ENCODE measurements at places on chromosomes 16 and 17. TPM values are rescaled to one million over a fixed set of nuclear protein-coding genes. Genes with fewer than 3 reads are reported as not detected.

The MEIOB gene
- total RNA-seq: not detected

DNA sequence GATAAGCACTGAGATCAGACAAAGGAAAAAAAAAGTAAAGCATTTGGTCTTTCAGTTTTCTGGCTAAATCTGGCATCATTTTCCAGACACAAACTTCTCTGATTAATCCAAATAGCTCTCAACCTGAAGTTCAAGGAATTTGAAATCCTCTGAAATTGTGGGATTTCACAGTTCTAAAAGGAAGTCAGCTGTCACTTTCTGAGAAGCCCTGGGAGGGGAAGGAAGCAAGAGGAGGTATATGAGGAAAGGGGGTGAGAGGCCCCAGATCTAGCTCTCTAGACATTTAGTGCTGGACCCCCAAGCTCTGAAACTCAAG, 17.5 kb upstream of the HOXB9 start:
- H3K4me1 ChIP-seq: peaks cover 30% of the 10 kb centered on the region
- H3K4me3 ChIP-seq: no peak overlapping the region
- H3K27me3 ChIP-seq: peaks cover 100% of the 10 kb centered on the region
- no peaks in the 10 kb centered on the region for H3K36me3 ChIP-seq
- no peak for ATAC-seq

DNA sequence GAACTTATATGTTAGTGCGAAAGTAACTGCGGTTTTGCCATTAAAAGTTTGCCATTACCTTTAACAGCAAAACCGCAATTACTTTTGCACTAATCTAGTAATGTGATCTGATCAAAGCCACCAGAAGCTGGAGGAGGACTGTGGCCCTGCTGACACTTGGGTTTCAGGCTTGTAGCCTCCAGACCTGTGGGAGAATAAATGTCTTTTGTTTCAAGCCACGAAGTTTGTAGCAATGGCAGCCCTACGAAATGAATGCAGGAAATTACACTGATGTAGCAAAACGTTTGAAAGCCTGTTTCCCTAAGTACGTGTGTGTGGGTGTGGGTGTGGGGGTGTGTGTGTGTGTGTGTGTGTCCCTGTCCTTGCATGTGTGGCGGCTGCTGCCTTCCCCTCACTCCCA, 66.6 kb downstream of the WSB1 start:
- H3K4me3 ChIP-seq: no peak overlapping the region
- no peaks in the 10 kb centered on the region for H3K36me3 ChIP-seq
- ATAC-seq: no peak
- no peaks in the 10 kb centered on the region for H3K4me1 ChIP-seq

GRCh38 chr17:8022360-8023003, 16.4 kb upstream of the ALOX15B start:
- peaks cover 6% of the 10 kb centered on the region for H3K27me3 ChIP-seq
- no peaks in the 10 kb centered on the region for H3K4me1 ChIP-seq
- H3K4me3 ChIP-seq: no peak overlapping the region
- H3K27ac ChIP-seq: no peak overlapping the region
- no peaks in the 10 kb centered on the region for H3K36me3 ChIP-seq

DNA sequence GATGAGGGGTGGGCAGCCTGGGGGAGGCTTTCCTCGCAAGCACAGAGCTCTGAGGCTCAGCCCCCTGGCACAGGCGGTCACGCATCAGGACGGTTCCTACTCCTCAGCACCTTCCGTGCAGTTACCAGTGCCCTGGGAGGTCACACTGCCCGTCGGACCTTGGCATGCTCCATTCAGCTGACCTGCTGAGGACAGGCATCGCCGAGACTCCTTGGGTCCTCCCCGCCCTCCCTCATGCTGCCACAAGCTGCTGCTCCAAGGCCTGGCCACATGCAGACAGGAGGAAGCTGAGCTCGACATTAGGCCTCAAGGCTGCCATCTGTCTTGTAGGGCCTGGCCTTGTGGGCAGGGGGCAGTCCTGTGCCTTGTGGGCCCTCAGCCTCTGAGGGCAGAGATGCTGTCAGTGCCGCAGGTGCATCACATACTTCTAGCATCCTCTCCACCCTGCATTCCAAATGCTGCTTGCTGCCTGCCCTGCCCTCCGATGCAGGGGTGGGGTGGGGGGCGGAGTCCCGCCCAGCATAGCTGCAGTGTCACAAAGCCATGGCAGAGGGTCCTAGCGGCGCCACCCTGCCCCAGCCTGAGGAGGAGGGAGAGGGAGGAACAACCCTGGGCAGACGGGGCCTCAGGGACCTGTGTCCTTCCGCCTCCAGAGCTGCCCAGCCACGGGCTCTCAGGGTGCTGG, 9.3 kb downstream of the C16orf90 start:
- H3K36me3 ChIP-seq: no peaks in the 10 kb centered on the region
- H3K4me1 ChIP-seq: peaks cover 2% of the 10 kb centered on the region
- no peaks in the 10 kb centered on the region for H3K27me3 ChIP-seq
- no peak overlapping the region for H3K27ac ChIP-seq

GRCh38 chr16:72210555-72210954, 38.6 kb upstream of the PMFBP1 start:
- no peak for ATAC-seq
- no peaks in the 10 kb centered on the region for H3K4me1 ChIP-seq
- no peak overlapping the region for H3K4me3 ChIP-seq
- no peaks in the 10 kb centered on the region for H3K27me3 ChIP-seq
- H3K36me3 ChIP-seq: no peaks in the 10 kb centered on the region

DNA sequence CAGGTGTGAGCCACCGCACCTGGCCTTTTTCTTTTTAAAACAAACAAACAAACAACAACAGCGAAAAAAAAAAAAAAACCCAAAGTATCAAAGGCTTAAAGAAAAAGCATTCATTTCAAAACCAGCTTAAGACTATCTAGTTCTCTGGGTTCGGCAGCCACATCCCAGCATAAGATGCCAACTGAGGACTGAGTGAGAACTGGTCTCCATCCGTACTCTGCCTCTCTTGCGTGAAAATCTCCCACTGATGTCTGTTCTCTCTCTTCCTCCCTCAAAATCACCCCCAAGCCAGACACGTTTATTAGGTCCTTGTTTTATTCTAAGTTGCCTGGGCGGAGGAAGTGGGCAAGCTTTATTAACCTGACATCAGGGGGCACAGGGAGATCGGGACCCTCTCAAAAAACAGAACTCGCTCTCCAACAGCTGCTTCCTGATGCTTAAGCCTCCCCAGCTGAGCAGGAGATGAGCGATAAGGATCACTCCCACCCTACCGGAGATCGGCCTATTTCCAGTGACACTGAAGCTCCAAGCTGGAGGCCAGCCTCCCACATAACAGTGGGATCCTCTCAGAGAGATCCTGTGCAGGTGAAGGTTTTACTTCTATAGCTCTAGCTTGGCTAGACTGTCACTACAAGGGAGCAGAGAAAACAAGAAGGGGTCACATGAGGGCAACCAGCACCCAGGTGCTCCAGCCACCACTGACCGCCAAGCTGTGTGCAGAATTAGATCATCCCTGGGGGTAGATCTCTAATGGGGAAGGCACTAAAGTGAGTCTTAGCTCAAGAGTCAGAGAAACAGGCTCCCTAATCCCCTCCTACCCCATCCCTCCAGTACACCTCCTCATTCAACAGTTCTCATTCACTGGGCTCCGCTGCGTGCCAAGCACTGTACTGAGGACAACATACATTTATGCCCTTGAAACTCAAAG, 13.6 kb downstream of the CDC42EP4 start:
- ATAC-seq: no peak
- H3K27ac ChIP-seq: peak overlapping the region; percentile 34
- peaks cover 88% of the 10 kb centered on the region for H3K4me1 ChIP-seq

DNA sequence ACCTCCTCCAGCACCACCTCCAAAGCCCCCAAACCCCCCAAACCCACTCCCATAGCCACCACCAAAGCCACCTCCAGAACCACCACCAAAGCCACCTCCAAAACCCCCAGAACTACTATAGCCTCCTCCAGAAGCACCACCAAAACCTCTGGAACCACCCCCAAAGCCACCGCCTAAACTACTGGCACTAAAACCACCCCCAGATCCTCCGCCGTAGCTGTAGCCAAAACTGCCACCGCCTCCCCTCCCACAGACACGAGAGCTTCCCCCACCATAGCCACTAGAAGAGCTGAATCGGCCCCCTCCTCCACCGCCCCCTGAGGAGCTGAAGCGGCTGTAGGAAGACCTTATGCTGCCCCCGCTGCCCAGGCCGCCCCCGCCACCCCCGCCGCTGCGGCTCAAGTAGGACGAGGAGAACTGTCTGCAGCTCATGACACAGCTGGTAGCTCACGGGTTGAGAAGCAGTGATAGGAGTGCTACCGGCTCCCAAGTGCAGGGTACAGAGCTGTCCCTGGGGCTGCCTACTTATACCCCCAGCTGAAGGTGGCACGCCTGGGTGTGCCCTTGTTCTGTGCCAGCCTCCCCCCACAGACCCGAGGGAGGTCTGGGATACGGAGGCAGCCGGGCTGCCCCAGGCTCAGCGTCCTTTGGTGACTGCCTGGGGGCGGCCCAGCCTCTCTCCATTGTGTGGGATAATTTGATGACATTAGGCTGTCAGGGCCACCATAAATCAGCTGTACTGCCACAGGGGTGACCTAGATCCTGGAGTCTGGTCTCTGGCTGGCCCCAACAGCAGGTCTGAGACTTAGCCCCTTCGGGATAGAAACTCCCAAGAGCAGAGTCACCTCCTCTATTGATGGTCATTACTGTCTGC, at the start of gene KRT9:
TSS of gene KRT9 (minus strand) at position 499 of the 874 bp plus-strand sequence. CDS start at position 432, 67 bp downstream.
- no peak within 1 kb of the TSS for H3K27ac ChIP-seq
- H3K4me1 ChIP-seq: no peaks in the 10 kb centered on the region
- no peak for ATAC-seq
- H3K36me3 ChIP-seq: no peaks in the 10 kb centered on the region
- peaks cover 67% of the 10 kb centered on the region for H3K27me3 ChIP-seq
- H3K4me3 ChIP-seq: no peak within 1 kb of the TSS

- no peaks in the 10 kb centered on the region for H3K36me3 ChIP-seq
- no peak overlapping the region for H3K4me3 ChIP-seq
- peaks cover 72% of the 10 kb centered on the region for H3K4me1 ChIP-seq
- no peaks in the 10 kb centered on the region for H3K27me3 ChIP-seq
- H3K27ac ChIP-seq: peak overlapping the region; percentile 73
These were observed 4.5 kb upstream of the MMP28 start for GRCh38 chr17:35799942-35800341.

DNA sequence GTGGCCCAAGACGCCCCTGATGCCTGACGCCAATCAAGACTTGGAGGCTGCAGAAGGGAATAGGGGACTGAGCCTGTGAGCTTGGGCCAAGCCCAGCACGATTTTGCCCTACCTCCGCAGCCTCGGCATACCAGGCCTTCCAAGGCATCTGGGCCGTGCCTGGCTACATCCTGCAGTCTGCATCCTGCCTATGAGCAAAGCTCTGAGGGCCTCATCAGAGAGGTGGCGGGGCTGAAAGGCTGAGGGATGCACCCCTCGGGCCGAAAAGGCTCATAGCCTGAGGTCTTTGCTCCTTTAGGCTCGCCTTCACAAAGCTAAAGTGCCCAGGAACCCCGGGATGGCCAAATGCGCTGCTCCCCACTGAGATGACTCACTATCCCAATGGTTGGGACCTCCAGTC, 2.5 kb downstream of the SEZ6 start:
- peaks cover 63% of the 10 kb centered on the region for H3K27me3 ChIP-seq
- no peak overlapping the region for H3K4me3 ChIP-seq
- no peaks in the 10 kb centered on the region for H3K4me1 ChIP-seq
- H3K36me3 ChIP-seq: no peaks in the 10 kb centered on the region

GRCh38 chr17:7841915-7842379, 7.9 kb downstream of the KDM6B start:
- peak; percentile 67 for ATAC-seq
- H3K27ac ChIP-seq: peak overlapping the region; percentile 78

GRCh38 chr16:73364413-73364812, 316.5 kb upstream of the ZFHX3 start:
- H3K36me3 ChIP-seq: no peaks in the 10 kb centered on the region
- H3K27ac ChIP-seq: no peak overlapping the region
- no peak overlapping the region for H3K4me3 ChIP-seq
- no peak for ATAC-seq

DNA sequence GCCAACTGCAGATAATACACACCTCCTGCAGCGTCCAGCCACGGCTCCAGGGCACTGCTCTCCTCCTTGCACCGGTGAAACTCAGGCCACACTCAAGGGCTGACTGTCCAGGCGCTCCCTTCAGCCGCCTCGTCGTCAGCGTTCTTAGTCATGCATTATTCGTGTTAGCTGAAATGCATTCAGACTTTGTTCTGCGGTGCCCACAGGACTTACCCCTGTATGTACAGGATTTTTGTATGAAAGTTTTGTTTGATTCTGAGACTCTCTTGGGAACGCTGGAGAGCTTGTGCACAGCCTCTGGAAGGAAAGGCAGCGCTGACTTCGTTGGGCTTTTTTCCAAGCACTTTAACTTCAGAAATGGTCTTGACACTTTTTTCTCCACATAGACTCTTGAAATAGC, 22.1 kb downstream of the CIBAR2 start:
- H3K36me3 ChIP-seq: no peaks in the 10 kb centered on the region
- no peak overlapping the region for H3K4me3 ChIP-seq
- H3K27ac ChIP-seq: no peak overlapping the region

DNA sequence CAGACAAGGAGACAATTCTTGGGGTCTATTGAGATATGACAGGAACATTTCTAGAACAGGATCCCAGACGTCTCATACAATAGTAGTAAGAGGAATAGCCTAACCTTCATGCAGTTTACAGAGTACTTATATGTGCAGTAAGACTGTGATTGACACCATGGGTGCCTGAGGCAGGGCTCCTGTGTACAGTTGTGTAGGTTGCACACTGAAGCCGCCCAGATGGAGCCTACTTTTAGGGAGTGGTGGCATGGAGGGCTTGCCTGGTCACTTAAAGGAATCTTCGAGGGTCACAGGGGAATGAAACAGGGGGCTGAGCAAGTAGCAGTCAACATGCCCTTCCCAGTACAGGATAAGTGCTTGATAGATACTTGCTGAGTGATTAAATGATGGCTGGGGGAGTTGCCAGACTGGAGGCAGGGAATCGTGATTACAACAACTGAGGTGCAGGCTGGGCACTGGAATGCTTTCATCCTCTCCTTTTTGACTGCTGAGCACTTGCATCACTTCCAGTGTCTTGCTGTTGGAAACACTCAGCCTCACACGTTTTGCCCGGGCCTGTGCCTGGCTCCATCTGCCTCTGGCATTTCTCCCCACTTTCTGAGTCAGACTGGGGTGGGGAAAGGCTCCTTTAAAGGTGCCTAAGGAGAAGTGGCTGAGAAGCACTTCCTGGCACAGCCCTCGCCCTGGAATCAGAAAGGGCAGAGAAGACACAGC, 71.0 kb downstream of the COPRS start:
- no peak overlapping the region for H3K4me3 ChIP-seq
- peak; percentile 98 for ATAC-seq
- H3K27me3 ChIP-seq: no peaks in the 10 kb centered on the region
- H3K4me1 ChIP-seq: no peaks in the 10 kb centered on the region

GRCh38 chr17:70235252-70235651, 65.9 kb downstream of the KCNJ2 start:
- no peak for ATAC-seq
- H3K27me3 ChIP-seq: peaks cover 11% of the 10 kb centered on the region

Measured in gastroesophageal sphincter (tissue), 4 donors.